ENCODE measurements at places on chromosomes 13 and 19. TPM values are rescaled to one million over a fixed set of nuclear protein-coding genes. Genes with fewer than 3 reads are reported as not detected.

Gene CACTIN
- total RNA-seq = 36.4 TPM

Gene SULT2A1
- total RNA-seq = not detected

Gene PVR
- 199 TPM for total RNA-seq

Gene OLFM4
- not detected for total RNA-seq

Gene VAV1
- not detected for total RNA-seq

Gene GPR183
- total RNA-seq = not detected

Gene TSHZ3
- total RNA-seq = 6.2 TPM

Gene NBEA
- total RNA-seq = 4.4 TPM

Gene OR1M1
- not detected for total RNA-seq

Gene CYP4F2
- total RNA-seq = not detected

Gene TGFBR3L
- 1.2 TPM for total RNA-seq

Gene C1QTNF9B
- not detected for total RNA-seq

Gene ZNF491
- total RNA-seq = 0.85 TPM

Gene KIR2DL4
- total RNA-seq = not detected

Gene FFAR2
- not detected for total RNA-seq

Gene SYNE4
- 0.62 TPM for total RNA-seq

Gene SLC6A16
- total RNA-seq = 1.6 TPM

Gene GFY
- total RNA-seq = not detected
